GM12864 (cell line): ENCODE measurements at places on chromosomes 6 and 20.

DNA sequence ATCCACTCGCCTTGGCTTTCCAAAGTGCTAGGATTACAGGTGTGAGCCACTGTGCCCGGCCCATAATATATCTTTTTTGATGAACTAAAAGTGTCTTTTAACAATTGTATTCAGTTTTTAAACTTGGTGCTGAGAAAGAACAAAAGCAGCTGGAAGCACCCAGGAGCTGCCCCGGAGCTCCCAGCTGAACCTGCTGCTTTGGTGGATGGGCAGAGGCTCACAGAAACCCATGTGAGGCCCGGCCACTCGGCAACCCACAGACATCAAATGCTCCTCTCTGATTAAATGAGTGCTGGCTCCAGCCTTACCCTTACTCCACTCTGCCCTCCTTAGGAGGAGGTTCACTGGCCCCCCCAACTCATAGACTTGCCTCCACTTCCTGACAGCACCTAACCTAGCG, 59.4 kb upstream of the FRMD1 start:
- no peak for DNase-seq

DNA sequence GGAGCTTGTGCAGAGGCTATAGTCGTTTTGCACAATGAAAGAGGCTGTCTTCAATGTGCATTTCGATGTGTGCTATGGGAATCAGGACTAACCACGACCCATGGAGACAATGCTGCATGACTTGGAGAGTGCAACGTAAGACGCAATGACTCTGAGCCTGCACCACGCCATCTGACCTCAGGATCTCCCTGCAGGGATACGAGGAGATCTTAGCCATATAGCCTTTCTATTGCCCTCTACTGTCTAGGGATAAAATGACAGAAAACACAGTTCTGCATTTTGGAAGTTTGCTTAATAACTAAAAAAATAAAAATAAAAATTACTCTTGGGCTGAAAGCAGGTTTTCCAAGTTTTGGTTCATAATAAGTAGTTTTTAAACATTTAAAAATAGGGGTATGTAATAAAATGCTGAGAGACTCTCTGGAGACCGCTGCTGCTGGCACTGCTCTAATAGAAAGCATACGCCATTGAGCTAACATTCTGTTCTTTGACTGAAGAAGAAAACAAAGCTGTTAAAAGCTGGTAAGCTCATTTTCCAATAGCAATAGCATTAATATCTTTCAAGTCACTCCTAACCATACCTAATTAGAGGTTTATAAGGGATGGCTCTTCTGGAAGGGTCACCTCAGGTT, 87.2 kb downstream of the PDE7B start:
- no peak for DNase-seq

DNA sequence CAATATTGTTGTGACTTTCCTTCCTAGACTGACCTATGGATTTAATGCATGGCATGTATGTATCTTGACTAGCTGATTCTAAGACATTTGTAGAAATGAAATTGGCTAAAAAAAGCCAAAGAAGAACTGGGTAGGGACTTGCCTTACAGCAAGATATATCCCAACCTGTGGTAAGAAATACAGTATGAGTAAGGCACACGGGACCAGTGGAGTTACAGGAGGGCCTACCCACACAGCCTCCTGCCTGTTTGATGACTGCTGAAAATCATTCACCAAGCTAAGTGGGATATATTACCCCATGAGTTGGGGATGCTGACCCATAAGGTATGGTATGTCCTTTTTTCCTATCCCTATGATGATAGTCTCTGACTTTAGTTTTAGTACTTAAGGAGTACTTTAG, 112.2 kb downstream of the INSM1 start:
- no peak for DNase-seq

DNA sequence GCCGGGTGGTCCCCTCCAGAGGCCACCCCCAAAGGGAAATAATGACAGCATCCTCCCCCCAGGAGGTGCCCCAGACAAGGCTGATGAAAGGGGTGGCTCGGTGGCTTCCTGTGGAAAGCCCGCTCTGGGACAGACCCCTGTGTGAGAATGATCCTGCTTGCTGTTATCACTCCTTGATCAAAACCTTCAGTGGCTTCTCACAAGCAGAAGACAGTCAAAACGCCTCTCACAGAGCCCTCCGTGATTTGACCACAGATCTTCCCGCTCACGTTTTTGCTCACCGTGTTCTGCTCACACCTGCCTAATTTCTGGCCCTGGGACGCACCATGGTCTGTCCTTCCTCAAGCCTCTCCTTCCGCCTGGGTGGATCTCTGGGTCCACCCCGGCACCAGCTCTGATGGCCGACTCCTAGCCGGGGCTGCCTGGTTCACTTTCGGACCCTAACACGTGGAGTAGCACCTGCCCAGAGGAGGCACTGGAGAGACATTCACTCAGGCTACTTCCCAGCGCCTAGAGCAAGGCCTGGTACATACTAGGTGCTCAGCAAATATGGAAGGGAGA, 210.4 kb downstream of the ANKRD60 start:
- DNase-seq: no peak

- DNase-seq: no peak
Measured at GRCh38 chr6:30074331-30075093, 1.1 kb downstream of the RNF39 start.

- no peak for DNase-seq
Measured at GRCh38 chr6:106899697-106900096, 74.8 kb downstream of the CD24 start.

- DNase-seq: no peak
Measured at GRCh38 chr20:32622585-32623468, 37.7 kb upstream of the NOL4L start.
